ENCODE measurements at places on chromosomes 7 and 10.

- DNase-seq, result no peak
These were observed 442.9 kb downstream of the AUTS2 start for GRCh38 chr7:70040970-70041766.

DNA sequence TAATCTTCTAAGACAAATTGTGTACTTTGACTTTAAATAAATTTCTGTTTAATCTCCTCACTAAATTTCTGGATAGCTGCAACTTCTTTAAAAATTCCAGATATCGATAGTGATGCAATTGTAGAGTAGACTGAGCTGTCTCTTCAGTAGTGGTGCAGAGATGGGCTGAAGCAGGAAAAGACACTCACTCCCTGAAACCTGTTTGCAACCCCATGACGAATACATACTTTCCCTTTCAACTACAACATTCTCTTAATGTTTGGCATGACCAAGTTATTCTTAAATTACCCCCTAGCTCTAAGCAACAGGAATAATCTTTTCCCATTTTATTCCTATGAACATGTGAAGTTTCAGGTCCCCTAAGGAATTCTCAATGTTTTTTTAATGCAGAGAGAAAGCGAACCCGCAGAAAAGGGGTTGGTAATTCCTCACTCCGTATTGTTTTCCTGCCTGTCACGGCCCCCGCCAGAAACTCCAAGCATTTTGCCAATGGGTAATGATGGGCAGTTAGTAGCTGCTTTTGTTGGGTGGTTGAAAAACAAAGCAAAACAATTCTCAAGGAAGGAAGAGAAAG is 1.3 kb downstream of the THSD7A start:
- DNase-seq, result peak; percentile 25

- no peak for DNase-seq
These were observed 50.8 kb downstream of the OAT start for GRCh38 chr10:124367936-124368335.

DNA sequence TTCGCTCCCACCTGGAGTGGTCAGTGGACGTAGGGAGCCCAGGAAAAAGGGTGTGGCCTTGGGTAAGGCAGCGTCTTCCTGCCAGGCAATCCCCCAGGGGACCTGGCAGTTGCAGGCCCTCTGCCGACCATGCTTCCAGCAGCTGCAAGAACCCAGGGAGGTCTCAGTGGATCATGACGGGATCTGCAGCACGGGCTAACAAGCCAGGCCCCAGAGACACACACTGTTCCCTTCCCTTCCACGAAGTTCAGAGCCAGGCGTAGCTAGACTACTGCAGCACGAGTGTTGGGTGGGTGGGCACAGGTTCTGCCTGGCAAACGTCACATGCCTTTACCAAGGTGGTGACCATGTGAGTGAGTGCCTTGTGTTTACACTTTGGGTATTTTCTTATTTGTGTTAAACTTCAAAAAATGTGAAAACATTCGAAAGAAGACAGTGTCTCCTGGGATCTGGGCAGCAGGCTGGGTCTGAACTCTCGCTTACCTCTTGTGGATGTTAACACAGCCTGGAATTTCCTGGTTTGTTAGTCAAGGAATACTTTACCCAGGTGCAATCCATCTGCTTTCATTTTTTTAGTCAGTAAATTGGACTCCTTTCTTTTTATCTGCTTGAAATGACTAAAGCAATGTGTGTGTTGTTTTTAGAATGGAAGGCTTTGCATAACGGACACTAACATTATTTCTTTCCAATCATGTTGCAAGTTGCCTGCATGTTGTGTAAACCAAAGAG is 48.2 kb upstream of the VIPR2 start:
- no peak for DNase-seq

GRCh38 chr10:133458710-133459453 is 5.1 kb downstream of the SCART1 start:
- DNase-seq, result no peak

GRCh38 chr7:98879198-98879978 is 1.1 kb downstream of the TRRAP start:
- DNase-seq, result no peak

GRCh38 chr7:96182424-96183158 is 139.3 kb downstream of the SLC25A13 start:
- DNase-seq, result no peak

DNA sequence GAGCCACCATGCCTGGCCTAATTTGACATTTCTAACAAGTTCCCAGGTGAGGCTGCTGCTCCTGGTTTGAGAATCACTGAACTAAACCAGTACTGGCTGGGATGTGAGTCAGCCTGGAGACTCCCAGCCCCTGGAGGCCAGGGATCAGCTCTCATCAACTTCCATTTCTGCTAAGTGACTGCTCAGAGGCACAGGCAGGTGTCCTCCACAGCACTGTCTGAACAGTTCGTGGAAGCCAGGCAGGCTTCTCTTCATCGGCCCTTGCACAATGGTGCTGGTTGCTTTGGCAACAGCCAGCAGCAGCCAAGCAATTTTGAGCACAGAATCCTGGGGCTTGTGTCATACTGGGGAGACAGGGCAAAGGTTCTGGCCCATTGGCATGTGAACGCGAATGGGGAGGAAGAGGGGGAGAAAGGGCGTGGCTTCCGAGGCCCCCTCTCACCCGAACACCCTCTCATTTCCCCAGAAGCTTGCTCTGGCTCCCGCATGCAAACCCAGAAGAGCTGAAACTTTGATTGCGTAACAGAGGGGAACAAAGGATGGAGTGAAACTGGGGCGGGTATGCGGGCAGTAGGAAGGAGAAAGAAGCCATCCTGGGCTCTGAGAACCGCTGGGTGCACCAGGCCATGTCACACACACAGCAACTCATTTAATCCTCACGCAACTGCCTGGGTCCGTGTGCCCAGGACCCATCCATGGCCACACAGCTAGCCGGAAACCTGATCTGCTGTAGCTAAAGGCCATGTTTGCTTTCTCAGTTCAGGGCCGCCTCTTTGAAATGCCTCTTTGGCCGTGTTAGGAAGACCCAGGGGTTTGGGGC is 9.0 kb upstream of the POR start:
- DNase-seq, result peak; percentile 85

Data from amniotic epithelial cell (primary cell).